Glutamatergic neuron (in vitro differentiated cells): ENCODE measurements at places on chromosomes 13 and 19. TPM values are rescaled to one million over a fixed set of nuclear protein-coding genes. Genes with fewer than 3 reads are reported as not detected.

Gene ASF1B
- total RNA-seq, result 2.3 TPM

Gene ATP8B3
- total RNA-seq, result 2.5 TPM

Gene KIRREL2
- 47.1 TPM for total RNA-seq

Gene IZUMO2
- total RNA-seq, result not detected

Gene ERICH4
- not detected for total RNA-seq

Gene THSD8
- total RNA-seq, result 14.4 TPM

Gene APOC1
- 8.3 TPM for total RNA-seq

Gene ZNF665
- total RNA-seq, result 1.1 TPM

Gene RFC3
- total RNA-seq, result 12.6 TPM

Gene NR1H2
- total RNA-seq, result 28.3 TPM

Gene CGB8
- total RNA-seq, result not detected

Gene CEACAM21
- not detected for total RNA-seq

Gene SIGLEC10
- not detected for total RNA-seq

Gene KLC3
- total RNA-seq, result not detected

Gene EPS8L1
- total RNA-seq, result 114 TPM

Gene TMEM238
- 1.3 TPM for total RNA-seq
